ENCODE measurements at places on chromosomes 12 and 14. TPM values are rescaled to one million over a fixed set of nuclear protein-coding genes. Genes with fewer than 3 reads are reported as not detected.

CLSTN3 gene
- 16.0 TPM for total RNA-seq

IFNG-AS1 gene
- total RNA-seq, result not detected

SOAT2 gene
- 0.29 TPM for total RNA-seq

SERPINA12 gene
- not detected for total RNA-seq

PELI2 gene
- total RNA-seq, result 1.2 TPM

ART4 gene
- total RNA-seq, result not detected

KRT83 gene
- not detected for total RNA-seq

ENDOU gene
- total RNA-seq, result not detected

ZBTB1 gene
- 36.0 TPM for total RNA-seq

KRT75 gene
- not detected for total RNA-seq

MYF6 gene
- total RNA-seq, result not detected

MMAB gene
- total RNA-seq, result 126 TPM

KRT7 gene
- 1.2 TPM for total RNA-seq

PCED1B gene
- 0.89 TPM for total RNA-seq

LRP1-AS gene
- not detected for total RNA-seq

CLEC2D gene
- total RNA-seq, result 7.8 TPM

AKAP5 gene
- 1.2 TPM for total RNA-seq

CELA1 gene
- total RNA-seq, result not detected

KRT71 gene
- total RNA-seq, result not detected

RAPGEF3 gene
- 4.3 TPM for total RNA-seq

KRT2 gene
- not detected for total RNA-seq

HPD gene
- total RNA-seq, result 2.8 TPM

CCER1 gene
- not detected for total RNA-seq

CLEC4C gene
- total RNA-seq, result not detected

ANAPC5 gene
- total RNA-seq, result 147 TPM

EPYC gene
- total RNA-seq, result not detected

TAS2R30 gene
- not detected for total RNA-seq

MDP1 gene
- 12.8 TPM for total RNA-seq

SERPINA5 gene
- not detected for total RNA-seq

ADGRD1 gene
- total RNA-seq, result not detected

DENND5B gene
- total RNA-seq, result 2.0 TPM

FBXO34 gene
- total RNA-seq, result 17.4 TPM
